ENCODE measurements at places on chromosomes 2 and 18. TPM values are rescaled to one million over a fixed set of nuclear protein-coding genes. Genes with fewer than 3 reads are reported as not detected.

GRCh38 chr2:21268878-21269224, 145.1 kb downstream of the TDRD15 start:
- DNase-seq, result no peak

GRCh38 chr2:26732446-26732845, 31.6 kb upstream of the SLC35F6 start:
- no peak for DNase-seq

DNA sequence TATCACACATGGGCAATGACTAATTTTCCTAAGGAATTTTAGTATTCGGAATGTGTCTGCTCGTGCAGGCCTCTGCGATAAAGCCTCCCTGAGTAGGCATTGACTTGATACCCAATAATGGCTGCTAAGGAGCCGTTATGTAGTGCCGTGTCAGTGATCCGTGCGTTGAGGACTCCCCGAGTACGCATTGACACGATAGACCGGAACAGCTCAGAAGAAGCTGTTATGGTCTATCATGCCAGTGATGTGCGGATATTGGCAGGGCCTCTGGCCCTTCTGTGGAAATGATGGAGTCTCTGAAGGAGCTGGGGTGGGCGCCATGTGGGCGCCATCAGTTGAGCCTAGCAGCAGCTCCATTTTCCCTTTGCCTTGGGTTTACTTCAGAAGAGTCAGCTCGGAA, 29.1 kb downstream of the ZEB2 start:
- DNase-seq, result no peak

DNA sequence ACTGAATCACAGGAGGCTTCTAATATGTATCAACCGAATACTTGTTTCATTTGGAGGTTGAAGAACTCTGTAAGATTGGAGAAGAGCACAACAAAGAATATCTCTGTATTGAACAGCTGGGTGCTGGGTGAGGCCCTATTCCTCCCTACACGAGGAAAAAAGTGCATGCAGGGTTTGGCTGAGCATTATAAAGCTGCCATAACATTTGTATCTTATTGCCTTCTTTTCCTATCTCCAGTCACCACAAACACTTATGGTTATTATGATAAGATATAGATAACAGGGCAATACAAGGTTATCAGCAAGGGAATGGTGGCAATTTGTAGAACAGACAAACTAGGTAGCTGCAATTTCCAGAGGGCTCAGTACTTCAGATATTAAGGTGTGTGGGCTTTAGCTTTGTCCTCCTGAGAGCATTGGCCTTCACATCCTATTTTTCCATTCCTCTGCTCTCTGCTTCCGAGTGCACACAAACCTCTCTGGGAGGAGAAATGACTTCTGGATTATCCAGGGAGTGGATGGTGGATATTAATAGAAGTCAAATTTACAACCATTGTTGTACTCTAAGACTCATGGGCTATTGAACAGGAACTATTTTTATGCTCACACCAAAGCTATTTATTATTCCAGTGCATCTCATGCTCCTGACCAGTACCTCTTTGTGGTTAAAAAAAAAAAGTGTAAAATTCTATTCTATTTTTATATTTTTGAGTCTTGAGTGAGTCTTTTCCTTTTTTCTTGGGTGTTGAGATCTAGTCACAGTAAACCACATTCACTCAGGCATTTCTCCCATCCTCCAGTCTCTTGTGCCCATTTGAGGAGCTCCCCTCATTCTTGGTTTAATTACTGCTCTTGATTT, 248.4 kb downstream of the ETAA1 start:
- no peak for DNase-seq

DNA sequence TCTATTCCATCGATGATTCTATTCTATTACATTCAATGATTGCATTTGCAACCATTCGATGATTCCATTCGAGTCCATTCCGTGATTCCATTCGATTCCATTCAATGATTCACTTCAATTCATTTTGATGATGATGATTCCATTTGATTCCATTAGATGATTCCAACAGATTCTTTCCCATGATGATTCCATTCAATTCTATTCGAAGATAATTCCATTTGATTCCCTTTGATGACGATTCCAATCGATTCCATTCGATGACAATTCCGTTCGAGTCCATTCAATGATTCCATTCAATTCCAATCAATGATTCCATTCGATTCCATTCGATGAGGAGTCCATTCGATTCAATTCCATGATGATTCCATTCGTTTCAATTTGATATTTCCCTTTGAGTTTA, 1088.8 kb downstream of the RPIA start:
- no peak for DNase-seq

DNA sequence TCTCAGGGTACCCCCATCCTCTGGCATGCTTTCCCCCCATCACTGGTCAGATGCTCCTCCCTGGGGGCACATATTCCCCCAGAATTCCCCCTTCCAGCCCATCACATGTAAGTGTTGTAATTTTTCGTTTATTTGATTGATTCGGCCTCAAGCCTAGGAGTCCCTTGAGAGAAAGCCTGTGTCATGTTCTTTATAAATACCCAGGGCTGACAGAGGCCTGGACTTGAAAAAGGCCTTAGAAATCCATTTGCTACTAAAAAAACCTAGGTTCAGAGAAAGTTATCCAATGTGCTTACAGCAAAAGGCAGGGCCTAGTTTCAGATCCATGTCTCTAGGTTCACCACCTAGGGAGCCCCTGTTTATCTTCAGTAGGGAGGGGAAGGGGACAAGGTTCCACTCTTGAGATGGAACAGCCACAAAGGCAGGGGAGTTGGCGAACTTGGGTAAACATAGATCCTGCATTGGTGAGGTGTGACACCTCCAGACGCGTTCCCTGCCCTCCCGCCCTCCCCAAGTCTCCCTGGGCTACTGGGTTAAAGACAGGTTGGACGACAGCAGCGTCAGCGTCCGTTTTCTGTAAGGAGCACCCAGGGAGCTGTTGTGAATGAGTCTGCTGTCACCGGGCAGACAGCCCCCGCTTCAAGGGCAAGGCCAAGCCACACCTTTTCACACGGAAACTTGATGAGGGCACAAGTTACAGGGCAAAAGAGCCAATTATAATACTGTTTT, 147.8 kb downstream of the EN1 start:
- no peak for DNase-seq

GRCh38 chr2:241498115-241499070, 10.0 kb downstream of the STK25 start:
- DNase-seq, result no peak

- DNase-seq, result no peak
Measured at GRCh38 chr2:24162494-24162893, 12.4 kb upstream of the FAM228A start.

- no peak for DNase-seq
Measured at GRCh38 chr2:229419158-229419557, 148.1 kb upstream of the PID1 start.

DNA sequence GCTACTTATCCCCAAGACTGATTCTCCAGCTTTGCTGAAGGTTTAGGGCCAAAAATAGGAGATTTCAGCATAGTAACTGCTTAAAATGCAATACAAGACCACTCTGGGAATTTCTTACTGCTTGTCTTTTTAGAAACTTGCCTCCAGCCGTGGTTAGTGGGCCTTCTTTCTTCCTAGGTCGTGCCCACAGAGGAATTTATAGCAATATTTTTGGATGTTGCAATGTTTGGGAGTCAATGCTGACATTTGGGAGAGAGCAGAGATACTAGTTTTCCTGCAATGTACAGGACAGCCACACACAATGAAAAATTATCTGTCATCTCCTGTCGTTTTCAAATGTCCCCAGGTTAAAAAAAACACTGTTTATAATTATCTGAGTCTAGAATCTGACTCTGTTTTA, 25.6 kb upstream of the CERS6 start:
- no peak for DNase-seq

GRCh38 chr2:235639428-235639773, 145.6 kb downstream of the AGAP1 start:
- DNase-seq, result no peak

- DNase-seq, result no peak
Measured at GRCh38 chr2:157948856-157949255, 72.7 kb upstream of the ACVR1 start.

GRCh38 chr2:170481201-170481600, 233.9 kb upstream of the SP5 start:
- no peak for DNase-seq

GRCh38 chr2:231632559-231633142, 40.0 kb downstream of the TEX44 start:
- no peak for DNase-seq

DNA sequence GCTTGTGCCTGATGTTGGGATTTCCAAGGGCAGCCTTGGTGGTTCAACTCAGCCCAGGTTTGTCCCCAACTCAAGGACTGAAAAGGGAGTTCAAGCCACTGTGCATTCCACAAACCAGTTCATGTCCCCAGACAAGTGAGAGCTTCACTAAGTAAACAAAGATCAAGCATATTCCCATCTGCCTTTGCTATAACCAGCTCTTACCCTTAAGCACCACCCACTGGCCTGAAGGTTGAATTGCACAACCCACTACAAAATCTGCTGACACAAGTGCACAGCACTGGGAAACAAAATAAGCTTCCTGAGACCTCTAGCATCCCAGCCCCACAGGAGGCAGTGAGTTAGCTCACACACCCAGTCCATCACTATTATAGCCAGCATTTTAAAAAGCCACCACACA, 516.7 kb downstream of the NR4A2 start:
- DNase-seq, result no peak

Gene MTCL1
- total RNA-seq, result not detected

Gene ALKAL2
- not detected for total RNA-seq

Gene SDC1
- total RNA-seq, result 0.37 TPM

Gene ME2
- total RNA-seq, result 45.4 TPM

Gene SERPINB10
- total RNA-seq, result not detected

Gene MAPRE3
- total RNA-seq, result 5.1 TPM

Gene ST8SIA5
- total RNA-seq, result not detected
